ENCODE measurements at places on chromosomes 7 and 10. TPM values are rescaled to one million over a fixed set of nuclear protein-coding genes. Genes with fewer than 3 reads are reported as not detected.

The AKR1D1 gene
- not detected for total RNA-seq

The ZNF716 gene
- not detected for total RNA-seq

The SPDYE11 gene
- not detected for total RNA-seq

The KIFBP gene
- 36.2 TPM for total RNA-seq

The NUTM2D gene
- total RNA-seq, result 1.2 TPM

The CD36 gene
- total RNA-seq, result 1.2 TPM

The CRYGN gene
- not detected for total RNA-seq

The SFTPD gene
- not detected for total RNA-seq

The IQUB gene
- 0.51 TPM for total RNA-seq

The SPDYE8 gene
- total RNA-seq, result not detected

The ACHE gene
- total RNA-seq, result 0.30 TPM

The MSMB gene
- total RNA-seq, result not detected

The CYP26C1 gene
- total RNA-seq, result 0.09 TPM

The ERVW-1 gene
- not detected for total RNA-seq

The NPY gene
- not detected for total RNA-seq

The OPN4 gene
- 0.14 TPM for total RNA-seq

The WNT8B gene
- not detected for total RNA-seq

The PHKG1 gene
- 0.46 TPM for total RNA-seq

The PPP1R9A gene
- total RNA-seq, result 0.51 TPM

The BTBD16 gene
- total RNA-seq, result not detected

The C1GALT1 gene
- 37.4 TPM for total RNA-seq

The XRCC2 gene
- total RNA-seq, result 0.30 TPM

The IRF5 gene
- 0.14 TPM for total RNA-seq

The PLAC9 gene
- total RNA-seq, result 2.6 TPM

The LIPN gene
- not detected for total RNA-seq

The IGFBP1 gene
- not detected for total RNA-seq

The GSAP gene
- total RNA-seq, result 9.5 TPM

The OR6B1 gene
- not detected for total RNA-seq

The PGAM1 gene
- 606 TPM for total RNA-seq

The SORBS1 gene
- total RNA-seq, result 20.9 TPM

The JCAD gene
- 91.2 TPM for total RNA-seq

The OR2A1 gene
- total RNA-seq, result under 0.01 TPM

All from smooth muscle cell of the umbilical artery (primary cell).